LHCN-M2 (cell line): ENCODE measurements at places on chromosomes 12 and 14.

- peak; percentile 49 for DNase-seq
Observed at GRCh38 chr12:122003651-122004611, 17.8 kb upstream of the BCL7A start.

DNA sequence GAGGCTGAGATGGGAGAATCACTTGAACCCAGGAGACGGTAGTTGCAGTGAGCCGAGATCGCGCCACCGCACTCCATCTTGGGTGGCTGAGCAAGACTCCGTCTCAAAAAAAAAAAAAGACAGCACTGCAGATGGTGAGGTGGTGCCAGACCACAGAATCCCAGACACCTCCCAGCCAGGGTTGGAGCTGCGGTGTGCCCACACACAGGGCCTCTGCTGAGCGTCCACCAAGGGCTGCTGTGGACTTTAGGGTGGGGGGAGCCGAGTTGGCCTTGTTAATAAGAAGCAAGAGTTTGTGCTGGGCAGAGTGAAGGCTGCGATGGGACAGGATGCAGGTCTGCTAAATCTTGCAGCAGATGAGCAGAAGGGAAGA lies 14.2 kb downstream of the KMT5A start:
- no peak for DNase-seq

DNA sequence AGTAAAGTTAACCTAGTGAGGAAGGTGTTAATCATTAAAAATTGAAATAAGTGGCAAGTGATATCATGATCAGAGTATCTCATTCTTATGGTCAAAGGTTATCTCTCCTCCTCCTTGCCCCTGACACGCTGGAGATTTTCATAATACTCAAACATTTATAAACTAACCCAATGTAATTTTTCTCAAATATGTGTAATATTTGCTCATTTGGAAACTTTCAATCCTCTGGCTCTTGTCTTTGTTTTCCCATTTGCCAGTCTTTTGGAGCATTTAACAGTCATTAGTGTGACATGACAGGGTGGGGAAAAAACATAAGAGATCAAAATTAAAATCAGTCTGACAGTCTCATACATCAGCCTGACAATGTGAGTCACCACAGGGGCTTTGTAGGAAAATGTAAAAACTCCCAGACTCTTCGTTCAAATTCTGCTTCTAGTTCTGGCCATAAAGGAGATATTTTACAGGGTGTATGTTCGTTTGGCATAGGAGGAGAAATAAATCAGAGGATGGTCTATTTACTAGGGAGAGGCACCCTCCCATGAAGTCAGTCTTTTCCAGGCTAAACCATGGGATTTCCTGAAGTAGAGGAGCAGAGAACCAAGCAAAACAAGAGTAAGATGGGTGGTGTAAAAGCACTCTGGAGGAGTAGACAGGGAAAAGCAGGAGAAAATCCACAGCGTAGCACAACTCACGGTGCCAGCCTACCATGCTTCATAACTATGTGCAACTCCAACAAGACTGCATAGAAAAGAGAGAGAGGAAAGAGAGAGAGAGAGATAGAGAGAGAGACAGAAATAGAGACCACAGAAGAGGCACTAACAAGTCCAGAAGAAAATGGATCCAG lies 369.2 kb upstream of the PDE3A start:
- no peak for DNase-seq

- no peak for DNase-seq
Observed at GRCh38 chr14:69814397-69814796, 17.4 kb upstream of the SLC10A1 start.

DNA sequence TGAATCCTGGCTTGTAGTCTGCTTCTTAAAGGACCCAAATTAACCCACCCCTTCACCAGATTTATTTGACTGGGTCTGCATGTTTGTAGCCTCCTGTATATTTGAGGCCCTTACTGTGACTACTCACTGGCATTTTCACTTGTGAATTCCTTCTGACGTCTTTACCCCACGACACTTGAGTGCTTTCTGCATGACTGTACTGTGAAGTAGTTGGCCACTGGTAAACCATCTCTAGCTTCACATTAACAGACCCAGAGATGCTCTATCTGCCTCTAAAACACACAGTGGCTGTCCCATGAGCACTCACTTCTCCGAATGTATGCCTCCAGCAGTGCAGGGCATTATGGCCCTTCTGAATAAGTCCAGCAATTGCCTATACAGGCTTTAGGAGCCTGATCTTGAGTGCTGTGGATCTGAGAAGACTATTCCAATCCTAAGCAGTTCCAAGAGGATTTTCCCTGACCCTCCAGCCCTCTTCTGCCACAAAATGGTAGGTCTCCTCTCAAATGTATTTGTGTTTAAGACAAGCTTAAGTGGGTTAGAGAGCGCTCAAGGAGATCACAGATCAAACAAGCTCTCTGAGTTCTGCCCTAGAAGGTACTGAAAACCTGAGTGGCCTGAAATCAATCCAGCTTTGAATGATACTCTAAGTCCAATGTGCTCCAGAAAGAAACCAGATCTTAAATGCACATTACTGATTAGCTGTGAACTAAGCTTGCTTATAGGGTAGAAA lies 534.7 kb downstream of the RPS29 start:
- no peak for DNase-seq

GRCh38 chr12:11652351-11653040 lies 3.0 kb downstream of the ETV6 start:
- peak; percentile 71 for DNase-seq

DNA sequence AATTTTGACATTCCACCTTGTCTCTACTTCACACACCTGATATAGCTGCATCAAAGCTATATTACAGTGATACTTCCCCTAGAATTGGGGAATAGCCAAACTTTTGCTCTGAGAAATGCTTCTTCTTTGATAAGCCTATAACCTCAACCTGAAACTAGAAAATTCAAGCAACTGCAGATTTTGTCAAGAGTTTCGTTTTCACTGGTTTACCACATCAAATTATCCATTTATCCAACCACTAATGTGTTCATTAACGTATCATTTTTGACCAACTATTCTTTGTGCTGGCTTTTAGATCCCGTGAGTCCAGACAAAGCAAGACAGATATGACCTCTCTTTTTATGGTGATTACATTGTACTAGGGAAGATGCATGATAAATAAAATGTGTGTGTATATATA lies 13.5 kb upstream of the TAS2R46 start:
- no peak for DNase-seq

- DNase-seq, result peak; percentile 67
Observed at GRCh38 chr14:81162941-81163340, 57.8 kb downstream of the GTF2A1 start.

- DNase-seq, result no peak
Observed at GRCh38 chr14:97415907-97416306, 618.7 kb downstream of the VRK1 start.

DNA sequence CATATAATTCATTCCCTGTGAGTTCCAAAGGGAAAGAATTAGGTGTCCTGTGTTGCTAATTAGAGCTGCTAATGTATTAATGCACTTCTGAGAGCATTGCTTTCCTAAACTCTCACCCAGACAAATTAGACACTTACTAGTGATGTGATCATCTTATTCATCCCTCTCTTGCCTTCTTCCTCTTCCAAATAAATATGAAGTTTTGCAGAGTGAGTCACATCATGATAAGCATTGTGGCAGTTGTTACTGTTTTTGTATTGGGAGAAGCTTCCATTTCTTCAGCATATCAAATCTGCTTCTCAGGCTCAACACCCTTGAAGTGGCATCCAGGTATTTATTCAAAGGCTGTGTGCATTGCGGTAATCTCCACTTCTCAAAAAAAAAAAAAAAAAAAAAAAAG lies 37.3 kb upstream of the E2F7 start:
- DNase-seq, result peak; percentile 72

GRCh38 chr14:24063263-24063836 lies 8.0 kb upstream of the CPNE6 start:
- DNase-seq, result no peak

- DNase-seq, result peak; percentile 64
Observed at GRCh38 chr14:94079891-94080620, 946 bp downstream of the DDX24 start.

GRCh38 chr14:60653701-60654161 lies 4.5 kb upstream of the SIX1 start:
- DNase-seq, result no peak

GRCh38 chr12:31796270-31796951 lies 67.6 kb upstream of the AMN1 start:
- no peak for DNase-seq

DNA sequence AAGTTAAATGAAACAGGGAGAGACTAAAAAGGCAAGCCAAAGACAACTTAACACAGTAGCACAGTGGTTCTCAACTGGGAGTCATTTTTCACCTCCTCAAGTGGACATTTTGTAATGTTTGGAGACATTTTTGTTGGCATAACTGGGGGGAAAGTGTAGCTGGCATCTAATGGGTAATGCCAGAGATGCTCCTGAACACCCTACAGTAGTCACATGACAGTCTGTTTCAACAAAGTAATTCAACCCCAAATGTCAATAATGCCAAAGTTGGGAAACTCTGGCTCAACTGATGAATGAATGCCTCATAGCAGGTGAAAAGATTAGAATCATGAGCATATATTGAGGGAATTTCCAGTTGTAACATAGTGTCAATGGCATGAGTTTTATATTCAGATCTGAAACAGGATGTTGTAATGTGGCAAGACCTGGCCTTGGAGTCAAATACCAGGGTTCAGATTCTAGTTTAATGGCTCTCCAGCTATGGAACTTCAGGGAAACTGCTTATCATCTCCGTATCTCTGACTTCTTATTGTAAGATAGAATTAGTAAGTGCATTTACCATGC lies 2.4 kb upstream of the OR4K5 start:
- DNase-seq, result no peak

- no peak for DNase-seq
Observed at GRCh38 chr12:83141460-83141994, 454.8 kb downstream of the TMTC2 start.

DNA sequence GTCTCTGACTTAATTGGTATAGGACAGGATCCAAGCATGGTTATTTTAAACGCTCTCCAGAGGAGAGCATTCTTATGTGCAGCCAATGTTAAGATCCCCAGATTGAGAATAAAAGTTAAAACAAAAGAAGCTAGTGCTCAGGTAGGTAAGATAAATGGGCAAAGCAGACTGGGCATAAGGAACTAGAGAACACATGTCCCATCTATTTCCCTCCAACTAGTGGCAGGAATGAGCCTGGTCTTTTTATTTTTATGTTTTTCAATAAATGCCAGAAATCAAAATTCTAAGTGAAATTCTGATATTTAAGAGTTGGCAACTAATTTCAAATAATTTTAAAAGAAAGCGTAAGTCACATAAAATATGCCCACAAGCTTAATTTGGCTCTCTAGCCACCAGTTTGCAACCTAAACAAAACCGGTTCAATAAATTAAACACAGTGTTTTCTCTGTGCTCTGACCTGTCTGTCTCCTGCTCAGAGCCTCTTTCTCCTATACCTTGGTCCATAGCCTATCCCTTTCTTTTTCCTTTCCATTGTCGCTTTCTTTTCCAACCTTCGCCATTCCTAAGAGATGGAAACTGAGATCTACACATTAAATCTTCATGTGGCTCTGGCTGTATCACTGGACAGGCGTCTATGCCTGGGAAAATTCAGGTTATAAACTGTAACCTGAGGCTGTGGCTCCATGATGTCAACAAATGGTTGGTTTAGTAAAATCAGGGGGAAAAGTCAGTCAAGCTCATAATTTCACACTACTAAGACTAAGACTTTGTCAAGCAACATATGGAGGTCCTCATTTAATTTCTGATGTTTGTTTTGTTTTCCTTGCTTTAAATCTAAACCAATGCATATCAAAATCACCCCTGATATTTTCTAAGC lies 5.5 kb downstream of the SLC38A1 start:
- DNase-seq, result no peak

GRCh38 chr14:89033756-89034155 lies 209.3 kb downstream of the TTC8 start:
- no peak for DNase-seq

DNA sequence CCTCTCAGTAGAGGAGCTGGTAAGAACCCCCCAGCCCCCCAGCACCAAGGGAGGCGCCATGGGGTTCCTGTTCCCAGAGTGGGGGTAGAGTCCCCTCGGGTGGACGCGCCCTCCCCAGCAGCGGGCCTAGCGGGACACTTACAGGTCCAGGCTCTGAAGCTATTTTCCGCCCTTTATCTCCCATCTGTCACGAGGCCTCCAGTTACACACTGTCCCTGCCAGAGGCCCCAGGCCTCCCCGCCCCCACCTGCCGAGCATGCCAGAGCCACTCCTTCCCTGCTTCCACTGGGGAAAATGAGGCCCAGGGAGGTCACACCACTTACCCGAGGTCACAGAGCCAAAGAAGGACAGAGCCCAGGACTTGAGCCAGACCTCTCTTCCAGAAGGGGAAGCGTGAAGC lies 3.1 kb downstream of the C14orf180 start:
- no peak for DNase-seq
